Stimulated activated memory B cell treated with anti-CD40 and anti-IgM and Interleukin-4, amounts not matched to agents 10 μg/mL and 1 μg/mL and 100 μg/mL, for 72 hours (primary cell): ENCODE measurements at places on chromosomes 16 and 17.
A peak's percentile ranks its signal among the peaks of the same experiment; 100 is the strongest.

- H3K4me3 ChIP-seq: no peak overlapping the region
- H3K27me3 ChIP-seq: no peaks in the 10 kb centered on the region
- peak overlapping the region; percentile 35 for H3K27ac ChIP-seq
These were observed 6.8 kb downstream of the TBKBP1 start for GRCh38 chr17:47700471-47701449.

- peaks cover 78% of the 10 kb centered on the region for H3K36me3 ChIP-seq
- H3K4me3 ChIP-seq: no peak overlapping the region
- no peak for ATAC-seq
- H3K4me1 ChIP-seq: peaks cover 4% of the 10 kb centered on the region
These were observed 33.6 kb downstream of the RNF213 start for GRCh38 chr17:80294210-80294609.

GRCh38 chr16:58022601-58023371 is 2.8 kb upstream of the MMP15 start:
- H3K36me3 ChIP-seq: peaks cover 6% of the 10 kb centered on the region
- ATAC-seq: no peak
- no peak overlapping the region for H3K27ac ChIP-seq
- peaks cover 17% of the 10 kb centered on the region for H3K4me1 ChIP-seq
- H3K4me3 ChIP-seq: no peak overlapping the region

- peaks cover 38% of the 10 kb centered on the region for H3K36me3 ChIP-seq
- peaks cover 32% of the 10 kb centered on the region for H3K4me1 ChIP-seq
- H3K27me3 ChIP-seq: no peaks in the 10 kb centered on the region
- H3K4me3 ChIP-seq: peak overlapping the region; percentile 93
These were observed 855 bp downstream of the TUFM start for GRCh38 chr16:28845293-28845692.

GRCh38 chr17:57538736-57539456 is 206.2 kb downstream of the CCDC182 start:
- H3K4me1 ChIP-seq: peaks cover 25% of the 10 kb centered on the region
- ATAC-seq: no peak
- H3K4me3 ChIP-seq: no peak overlapping the region
- H3K36me3 ChIP-seq: no peaks in the 10 kb centered on the region
